ENCODE measurements at places on chromosomes 16 and 17.

DNA sequence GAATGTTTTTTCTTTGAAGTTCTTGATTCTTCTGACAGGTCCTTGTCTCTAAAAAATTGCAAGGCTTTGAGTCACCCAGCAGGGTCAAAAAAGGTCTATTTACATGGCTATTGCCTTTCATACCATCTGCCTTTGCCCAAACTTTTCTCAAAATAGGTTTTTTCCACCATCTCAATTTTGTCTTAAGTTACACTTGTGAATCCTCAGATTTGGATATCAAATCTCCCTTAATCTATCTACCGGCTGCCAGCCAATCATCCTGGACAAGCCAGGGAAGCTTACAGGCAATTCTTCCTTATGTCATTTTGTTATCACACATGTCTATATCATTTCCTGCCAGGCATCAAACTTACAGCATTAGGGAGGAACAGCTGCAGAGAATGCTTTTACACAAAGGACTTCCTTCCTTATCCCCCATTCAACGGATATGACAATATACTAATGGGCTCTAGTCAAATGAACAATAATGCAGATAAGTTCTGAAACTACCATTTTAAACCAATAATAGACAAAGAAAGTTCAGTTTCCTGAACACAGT is 104.1 kb upstream of the CORO6 start:
- no peak for DNase-seq

GRCh38 chr17:77491921-77492445 is 351.2 kb downstream of the SEC14L1 start:
- DNase-seq, result no peak

- no peak for DNase-seq
These were observed 29.9 kb downstream of the MIS12 start for GRCh38 chr17:5516060-5516792.

GRCh38 chr17:876272-876671 is 94.1 kb downstream of the MRM3 start:
- no peak for DNase-seq
